ENCODE measurements at places on chromosomes 2 and 18.

- peaks cover 5% of the 10 kb centered on the region for H3K27me3 ChIP-seq
- no peak overlapping the region for H3K4me3 ChIP-seq
- no peaks in the 10 kb centered on the region for H3K4me1 ChIP-seq
These were observed 274.5 kb upstream of the PXDN start for GRCh38 chr2:2018713-2019410.

DNA sequence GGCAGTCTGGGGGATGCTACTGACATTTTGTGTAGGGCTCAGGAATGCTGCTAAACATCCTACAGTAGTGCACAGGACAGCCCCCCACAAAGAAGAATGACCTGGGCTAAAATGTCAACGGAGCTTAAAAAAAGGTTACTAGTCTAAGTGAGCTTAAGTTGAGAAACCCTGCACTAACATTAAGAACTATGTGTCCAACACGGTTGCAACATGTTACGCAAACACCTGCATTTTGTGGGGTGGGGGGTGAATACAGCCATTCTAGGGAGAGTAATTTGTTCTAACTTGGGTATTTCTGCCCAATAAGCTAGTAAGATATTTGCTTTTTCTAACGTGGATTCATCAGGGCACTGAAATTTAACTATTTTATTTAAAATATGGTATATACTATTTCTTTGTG is 57.9 kb downstream of the SLC8A1 start:
- no peak for DNase-seq
- no peaks in the 10 kb centered on the region for H3K27me3 ChIP-seq
- no peaks in the 10 kb centered on the region for H3K36me3 ChIP-seq
- H3K4me1 ChIP-seq = no peaks in the 10 kb centered on the region

- no peaks in the 10 kb centered on the region for H3K27me3 ChIP-seq
- H3K4me1 ChIP-seq = no peaks in the 10 kb centered on the region
- H3K27ac ChIP-seq = no peak overlapping the region
- H3K4me3 ChIP-seq = no peak overlapping the region
These were observed 59.9 kb upstream of the REG3A start for GRCh38 chr2:79219383-79219988.

DNA sequence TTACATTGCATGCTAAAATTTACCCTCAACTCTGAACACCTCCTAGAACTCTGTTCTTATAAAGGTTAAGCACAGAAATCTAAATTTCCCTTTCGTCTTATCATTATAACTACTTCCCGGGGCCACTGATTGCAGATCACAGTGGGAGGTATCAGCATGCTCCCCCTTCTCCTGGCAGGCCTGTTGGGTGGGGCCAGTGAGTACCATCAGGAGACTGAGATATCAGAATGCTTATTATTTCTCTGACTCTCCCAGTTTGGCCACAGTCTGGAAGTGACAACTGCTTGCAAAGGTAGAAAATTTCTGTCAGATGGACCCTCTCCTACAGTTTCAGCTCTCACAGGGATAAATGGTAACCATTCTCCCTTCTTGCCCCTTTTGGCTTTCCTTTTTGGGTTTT is 62.6 kb downstream of the DSEL start:
- no peak for DNase-seq
- no peak overlapping the region for H3K4me3 ChIP-seq
- no peak overlapping the region for H3K27ac ChIP-seq
- H3K36me3 ChIP-seq = peaks cover 8% of the 10 kb centered on the region
- H3K27me3 ChIP-seq = no peaks in the 10 kb centered on the region
- H3K4me1 ChIP-seq = peaks cover 18% of the 10 kb centered on the region

DNA sequence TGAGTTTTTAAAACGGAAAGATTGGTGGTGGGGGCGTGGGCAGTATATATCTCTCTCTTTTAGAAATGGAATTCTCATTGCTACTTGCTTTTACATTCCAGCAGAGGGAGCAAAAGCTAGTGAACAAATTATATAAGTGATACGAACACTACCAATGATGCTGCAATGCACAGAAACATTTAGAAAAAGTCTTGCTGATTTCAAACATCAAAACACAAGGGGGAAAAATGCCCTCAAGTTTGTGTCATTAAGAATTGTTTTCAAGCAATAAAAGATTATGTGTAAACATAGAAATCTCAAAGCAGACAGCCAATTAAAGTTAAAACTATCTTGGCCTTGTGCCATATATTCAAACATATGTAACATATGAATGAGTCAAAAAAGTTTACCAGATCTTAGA is 296.3 kb upstream of the KCNJ3 start:
- no peaks in the 10 kb centered on the region for H3K36me3 ChIP-seq
- H3K27me3 ChIP-seq = no peaks in the 10 kb centered on the region
- H3K4me1 ChIP-seq = no peaks in the 10 kb centered on the region
- no peak overlapping the region for H3K27ac ChIP-seq

DNA sequence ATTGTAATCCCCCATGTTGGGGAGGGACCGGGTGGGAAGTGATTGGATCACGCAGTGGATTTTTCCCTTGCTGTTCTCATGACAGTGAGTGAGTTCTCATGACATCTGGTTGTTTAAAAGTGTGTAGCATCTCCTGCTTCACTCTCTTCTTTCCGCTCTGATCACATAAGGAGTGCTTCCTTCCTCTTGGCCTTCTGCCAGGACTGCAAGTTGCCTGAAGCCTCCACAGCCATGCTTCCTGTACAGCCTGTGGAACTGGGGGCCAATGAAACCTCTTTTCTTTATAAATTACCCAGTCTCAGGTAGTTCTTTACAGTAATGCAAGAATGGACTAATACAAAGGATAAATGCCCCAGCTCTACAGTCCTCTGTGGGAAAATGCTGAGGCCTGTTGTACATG is 437.5 kb upstream of the NXPH2 start:
- H3K4me1 ChIP-seq = no peaks in the 10 kb centered on the region
- no peak overlapping the region for H3K27ac ChIP-seq
- no peaks in the 10 kb centered on the region for H3K36me3 ChIP-seq
- no peaks in the 10 kb centered on the region for H3K27me3 ChIP-seq
- no peak overlapping the region for H3K4me3 ChIP-seq
- DNase-seq = no peak

DNA sequence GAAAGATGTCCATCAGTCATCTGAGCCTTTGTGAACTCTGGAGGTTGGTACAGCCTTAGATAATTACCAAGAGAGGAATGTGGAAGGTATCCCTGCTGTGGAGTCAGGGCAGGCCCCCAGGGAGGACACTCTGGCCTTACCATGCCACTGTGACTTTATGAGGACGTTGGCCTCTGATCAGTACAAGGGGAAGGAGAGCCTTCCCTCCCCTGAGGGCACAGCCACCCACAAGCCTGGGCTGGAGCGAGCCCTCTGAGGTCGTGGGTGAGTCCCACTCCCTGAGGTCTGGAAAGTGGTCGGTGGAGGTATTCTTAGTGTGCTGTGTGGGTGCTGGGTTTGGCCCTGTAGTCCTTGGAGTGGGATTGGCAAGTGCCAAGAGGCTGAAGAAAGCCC is 91.6 kb downstream of the STPG4 start:
- peaks cover 8% of the 10 kb centered on the region for H3K36me3 ChIP-seq
- H3K27me3 ChIP-seq = no peaks in the 10 kb centered on the region
- peaks cover 7% of the 10 kb centered on the region for H3K4me1 ChIP-seq
- no peak for DNase-seq
- no peak overlapping the region for H3K27ac ChIP-seq

- peak overlapping the region; percentile 72 for H3K27ac ChIP-seq
- H3K27me3 ChIP-seq = no peaks in the 10 kb centered on the region
- peak overlapping the region; percentile 28 for H3K4me3 ChIP-seq
- H3K36me3 ChIP-seq = no peaks in the 10 kb centered on the region
These were observed 95.1 kb downstream of the ZFP36L2 start for GRCh38 chr2:43131051-43131889.

DNA sequence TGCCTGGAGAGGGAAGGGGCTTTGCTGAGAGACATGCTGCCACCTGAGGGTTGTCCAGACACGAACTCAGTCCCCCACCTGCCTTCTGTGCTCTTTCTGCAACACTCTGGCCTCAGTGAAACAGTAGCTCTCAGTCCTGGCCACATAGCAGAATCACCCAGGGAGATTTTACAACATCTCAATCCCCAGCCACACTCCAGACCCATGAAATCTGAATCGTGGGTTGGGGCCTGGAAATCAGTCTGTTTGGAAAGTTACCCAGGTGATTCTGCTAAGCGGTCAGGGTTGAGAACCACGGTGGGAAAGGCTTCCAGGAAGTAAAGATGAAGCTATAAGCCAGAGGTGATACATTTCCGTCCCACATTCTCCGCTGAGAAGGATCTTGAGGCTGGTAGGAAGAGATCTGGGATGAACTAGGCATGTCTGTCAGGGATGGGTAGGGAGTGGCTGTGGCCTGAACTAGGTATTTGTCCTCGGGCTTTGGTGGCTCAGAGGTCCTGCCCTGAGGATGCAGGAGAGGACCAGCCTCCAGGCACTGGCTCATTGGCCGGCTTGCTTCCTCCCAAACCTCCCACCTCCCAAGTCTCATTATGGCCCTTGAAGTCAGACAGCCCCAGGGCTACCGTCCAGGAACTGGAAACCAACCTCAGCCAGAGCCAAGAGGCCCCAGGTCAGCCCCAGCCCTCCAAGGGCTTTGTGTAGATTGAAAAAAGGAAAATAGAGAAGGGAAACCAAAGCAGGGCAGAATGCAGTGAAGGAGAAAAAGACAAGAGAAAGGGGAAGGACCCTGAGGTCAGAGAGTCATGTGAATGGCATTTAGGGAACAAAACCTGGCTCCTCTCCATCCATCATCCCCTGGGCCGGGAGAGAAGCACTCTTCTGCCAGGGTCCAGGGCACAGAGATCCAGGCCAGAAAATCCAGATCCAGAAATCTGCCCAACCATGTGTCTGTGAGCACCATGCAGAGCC is 119.6 kb downstream of the ZFP36L2 start:
- no peak for DNase-seq
- no peak overlapping the region for H3K27ac ChIP-seq
- H3K36me3 ChIP-seq = no peaks in the 10 kb centered on the region
- H3K4me3 ChIP-seq = no peak overlapping the region
- H3K27me3 ChIP-seq = no peaks in the 10 kb centered on the region

GRCh38 chr2:181264001-181264400 is 193.2 kb upstream of the ITGA4 start:
- H3K27me3 ChIP-seq = no peaks in the 10 kb centered on the region
- no peaks in the 10 kb centered on the region for H3K36me3 ChIP-seq
- H3K4me3 ChIP-seq = no peak overlapping the region
- no peak for DNase-seq
- H3K27ac ChIP-seq = no peak overlapping the region

GRCh38 chr2:27077231-27077630 is 1.2 kb upstream of the EMILIN1 start:
- peaks cover 61% of the 10 kb centered on the region for H3K4me1 ChIP-seq
- no peaks in the 10 kb centered on the region for H3K27me3 ChIP-seq
- H3K27ac ChIP-seq = no peak overlapping the region
- H3K4me3 ChIP-seq = no peak overlapping the region

GRCh38 chr2:223214394-223215253 is 162.6 kb downstream of the KCNE4 start:
- no peak for DNase-seq
- no peaks in the 10 kb centered on the region for H3K4me1 ChIP-seq
- H3K27ac ChIP-seq = no peak overlapping the region
- H3K27me3 ChIP-seq = no peaks in the 10 kb centered on the region

DNA sequence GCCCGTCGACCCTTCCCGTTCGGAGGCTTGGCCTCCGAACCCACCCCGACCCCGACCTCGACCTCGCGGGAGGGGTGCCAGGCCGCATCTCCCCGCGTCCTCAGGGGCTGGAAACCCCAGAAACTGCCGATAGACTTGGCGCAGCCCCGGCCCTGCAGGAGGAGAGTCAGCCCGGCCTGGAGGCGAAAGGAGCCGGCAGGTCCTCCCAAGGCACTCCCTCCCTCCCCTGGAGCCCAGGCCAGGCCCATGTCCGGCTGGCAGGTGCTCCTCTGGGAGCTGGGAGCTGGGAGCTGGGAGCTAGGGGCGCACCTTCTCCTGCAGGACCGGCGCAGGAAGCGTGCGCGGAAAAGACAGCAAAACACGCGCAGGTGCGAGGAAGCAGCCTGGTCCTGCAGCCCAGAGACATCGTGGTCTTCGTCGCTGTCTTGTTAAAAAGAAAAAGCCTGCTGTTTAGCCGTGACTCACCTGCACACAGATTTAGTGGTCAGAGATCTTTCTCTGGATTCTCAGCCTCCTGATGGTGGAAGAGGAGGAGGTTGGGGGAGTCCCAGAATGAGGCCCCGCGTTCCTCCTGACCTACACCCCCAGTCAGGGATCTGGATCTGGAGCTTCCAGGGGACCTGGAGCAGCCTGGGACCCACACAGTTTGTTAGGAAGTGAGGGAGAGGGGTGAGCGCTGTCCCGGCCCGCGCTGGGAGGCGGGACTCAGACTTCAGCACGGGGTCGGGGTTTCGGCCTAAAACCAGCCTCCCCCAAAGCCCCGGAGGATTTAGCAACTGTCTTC is 660 bp upstream of the MBP start:
- H3K4me1 ChIP-seq = peaks cover 48% of the 10 kb centered on the region
- no peaks in the 10 kb centered on the region for H3K27me3 ChIP-seq
- no peak overlapping the region for H3K27ac ChIP-seq
- peaks cover 23% of the 10 kb centered on the region for H3K36me3 ChIP-seq

DNA sequence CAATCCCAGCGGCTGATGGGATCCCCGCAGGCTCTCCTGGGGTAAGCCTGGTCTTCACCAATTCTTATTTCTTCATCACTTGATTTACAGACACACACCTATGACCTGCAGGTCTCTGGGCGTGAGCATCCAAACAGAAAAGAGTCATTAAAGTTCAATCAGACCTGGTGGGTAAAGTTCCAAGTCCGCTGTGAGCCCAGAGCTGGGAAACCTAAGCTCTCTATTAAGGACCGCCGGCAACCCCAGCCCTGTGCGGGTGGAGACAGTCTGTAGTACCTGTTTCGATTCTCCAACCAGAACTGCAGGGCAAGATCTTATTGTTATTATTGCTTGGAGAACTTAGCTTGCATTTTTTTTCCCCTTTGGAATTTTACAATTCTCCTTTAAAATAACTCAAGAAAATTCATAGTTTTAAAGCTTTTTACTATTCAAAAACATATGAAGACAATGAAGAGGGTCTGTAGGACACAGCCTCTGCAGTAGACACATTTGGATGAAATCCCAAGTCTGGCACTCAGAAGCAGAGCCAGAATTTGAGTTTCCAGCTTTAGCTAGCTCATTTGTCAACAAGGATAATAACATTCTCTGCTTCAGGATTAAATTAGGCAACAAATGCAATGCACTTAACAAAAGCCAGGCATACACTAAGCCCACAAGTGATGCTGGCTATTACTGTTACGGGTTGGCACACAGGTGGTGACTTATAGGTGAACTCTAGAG is 376.4 kb downstream of the INSIG2 start:
- no peaks in the 10 kb centered on the region for H3K36me3 ChIP-seq
- no peak for DNase-seq
- peaks cover 3% of the 10 kb centered on the region for H3K27me3 ChIP-seq

- no peaks in the 10 kb centered on the region for H3K4me1 ChIP-seq
- no peak overlapping the region for H3K4me3 ChIP-seq
- H3K27me3 ChIP-seq = no peaks in the 10 kb centered on the region
- no peaks in the 10 kb centered on the region for H3K36me3 ChIP-seq
- no peak for DNase-seq
These were observed 163.3 kb upstream of the CDH7 start for GRCh38 chr18:65587491-65587890.
